NCI-H2107 (cell line): ENCODE measurements at places on chromosomes 3 and 15.
A peak's percentile ranks its signal among the peaks of the same experiment; 100 is the strongest.

DNA sequence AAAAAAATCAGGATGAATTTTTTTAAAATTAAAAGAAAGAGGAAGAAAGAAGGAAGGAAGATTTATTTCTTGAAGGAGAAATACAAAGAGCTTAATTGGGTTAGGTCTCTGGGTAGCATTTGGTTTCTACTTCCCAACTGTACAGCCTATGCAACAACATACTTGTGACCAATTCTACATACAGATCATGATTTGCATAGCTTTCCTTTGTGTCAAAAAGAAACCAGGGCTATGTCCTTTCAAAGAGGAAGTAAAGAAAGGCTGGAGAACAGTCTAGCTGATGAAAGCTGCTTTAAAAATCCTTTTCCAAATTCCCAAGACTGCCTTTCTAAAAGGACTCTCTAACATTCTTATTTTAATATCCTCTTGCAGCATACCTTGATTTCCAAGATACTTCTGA is 6.1 kb upstream of the HGD start:
- no peak for DNase-seq

- DNase-seq, result no peak
Measured at GRCh38 chr3:557972-558371, 361.4 kb downstream of the CHL1 start.

- peak; percentile 42 for DNase-seq
Measured at GRCh38 chr15:95259513-95259912, 1028.2 kb downstream of the MCTP2 start.

DNA sequence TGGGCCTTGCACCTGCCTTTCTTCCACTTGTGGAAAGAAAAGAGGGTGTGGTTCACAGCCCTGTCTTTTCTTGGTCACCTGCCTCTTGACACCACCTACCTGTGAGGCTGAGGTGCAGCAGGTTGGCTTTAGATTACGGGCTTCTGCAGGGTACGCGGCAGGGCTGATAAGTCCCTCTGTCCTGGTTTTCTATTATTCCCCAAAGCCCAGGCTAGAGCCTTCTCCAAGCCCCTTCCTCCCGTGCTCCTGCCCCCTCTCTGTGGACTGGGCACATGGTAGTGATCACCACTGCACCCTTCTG is 44.8 kb upstream of the HACD2 start:
- no peak for DNase-seq

GRCh38 chr15:57635300-57635909 is 43.7 kb downstream of the MYZAP start:
- DNase-seq, result no peak

DNA sequence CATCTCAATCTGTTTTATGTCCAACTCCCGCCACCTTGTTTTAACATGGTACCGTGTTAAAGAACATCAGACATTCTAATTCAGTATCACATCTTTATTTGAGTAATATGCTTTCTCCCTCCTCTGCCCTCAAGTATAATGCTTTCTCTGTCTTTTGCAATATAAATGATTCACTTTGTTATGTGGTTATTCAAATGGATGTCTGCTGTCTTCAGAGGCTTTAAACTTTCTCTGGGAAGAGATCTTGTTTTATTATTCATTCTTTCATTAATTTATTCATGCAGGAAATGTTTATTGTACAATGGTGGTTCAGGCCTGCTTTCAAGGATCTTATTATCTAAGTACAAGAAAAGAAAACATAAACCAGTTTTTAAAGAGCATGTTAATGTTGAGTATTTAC is 57.1 kb downstream of the RAP2B start:
- DNase-seq, result no peak

DNA sequence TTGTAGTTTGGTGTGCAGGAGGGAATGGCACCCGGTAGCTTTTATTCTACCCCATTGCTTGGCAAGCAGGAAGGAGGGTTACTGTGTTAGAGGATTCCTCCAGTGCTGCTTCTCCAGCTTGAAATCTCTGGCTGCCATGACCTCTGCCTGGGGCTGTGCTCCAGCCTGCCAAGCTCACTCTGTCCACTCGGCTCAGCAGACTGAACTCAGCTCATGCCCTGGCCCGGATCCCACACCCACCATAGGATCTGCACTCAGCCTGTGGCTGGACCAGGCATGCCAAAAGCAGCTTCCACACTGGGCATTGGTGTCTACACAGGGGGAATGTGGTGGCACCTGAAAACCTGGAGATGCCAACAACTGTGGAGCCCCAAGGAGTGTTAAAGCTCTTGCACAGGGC is 26.3 kb downstream of the CLDN16 start:
- no peak for DNase-seq

DNA sequence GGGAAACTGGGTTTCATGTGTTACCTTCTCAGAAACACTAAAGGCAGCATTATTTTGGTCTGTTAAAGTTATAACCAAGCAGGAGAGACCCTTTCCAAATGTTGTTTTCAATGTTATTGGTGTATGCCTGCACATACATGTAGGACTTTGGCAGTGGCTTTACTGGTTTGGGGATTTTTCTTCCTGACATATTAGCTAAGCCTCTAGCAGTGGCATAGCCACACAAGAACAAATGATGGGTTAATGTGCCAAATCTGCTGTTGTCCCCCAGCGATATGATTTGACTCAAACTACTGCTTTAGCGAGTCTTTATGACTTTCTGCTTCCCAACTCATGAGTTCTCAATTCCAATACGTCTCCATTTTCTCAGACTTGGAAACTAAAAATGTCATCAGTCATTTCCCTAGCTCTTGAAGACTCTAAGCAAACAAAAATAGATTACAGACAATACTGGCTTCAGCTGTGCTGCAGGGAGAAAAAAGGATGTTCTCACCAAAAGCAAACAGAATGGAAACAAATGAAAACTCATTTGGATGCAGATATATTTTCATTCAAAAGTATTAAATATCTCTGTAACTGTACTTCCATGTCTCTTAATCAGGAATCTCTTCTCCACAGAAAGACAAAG is 29.6 kb downstream of the TPM1 start:
- no peak for DNase-seq

DNA sequence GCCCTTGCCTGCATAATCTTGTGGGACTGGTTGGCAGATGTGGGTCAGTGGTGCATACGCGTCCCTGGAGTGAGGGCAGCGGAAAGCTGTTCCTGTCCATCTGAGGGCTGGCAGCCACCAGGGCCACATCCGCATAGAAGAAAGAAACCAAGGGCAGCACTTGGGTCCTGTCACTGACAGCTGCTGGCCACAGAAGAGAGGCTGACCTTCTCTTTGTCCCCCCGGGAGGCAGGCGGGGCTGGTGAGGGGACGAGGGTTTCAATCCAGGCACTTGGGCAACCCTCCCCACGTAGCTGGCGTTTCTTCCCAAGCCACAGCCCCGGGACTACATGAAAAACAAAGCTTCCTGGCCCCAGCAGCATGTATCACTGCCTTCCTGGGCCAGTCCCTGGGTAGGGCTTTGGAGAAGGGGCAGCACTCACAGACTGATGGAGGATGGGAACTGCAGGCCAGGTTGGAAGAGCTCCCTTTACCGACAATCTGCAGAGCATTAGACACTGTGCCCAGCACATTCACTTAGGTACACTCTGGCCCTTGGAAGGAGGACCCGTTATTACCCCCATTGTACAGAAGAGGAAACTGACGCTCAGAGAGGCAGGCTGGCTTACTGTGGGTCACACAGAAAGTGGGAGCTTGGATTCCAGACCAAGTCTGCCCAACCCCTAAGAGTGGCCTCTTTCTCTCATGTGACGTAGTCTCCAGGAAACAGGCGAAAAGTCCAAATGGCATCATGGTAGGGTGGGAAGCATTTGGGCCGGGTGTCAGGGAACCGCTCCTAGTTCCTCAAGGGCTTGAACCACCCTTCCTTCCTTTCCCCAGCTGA is 78.8 kb upstream of the SLC6A6 start:
- DNase-seq, result no peak

DNA sequence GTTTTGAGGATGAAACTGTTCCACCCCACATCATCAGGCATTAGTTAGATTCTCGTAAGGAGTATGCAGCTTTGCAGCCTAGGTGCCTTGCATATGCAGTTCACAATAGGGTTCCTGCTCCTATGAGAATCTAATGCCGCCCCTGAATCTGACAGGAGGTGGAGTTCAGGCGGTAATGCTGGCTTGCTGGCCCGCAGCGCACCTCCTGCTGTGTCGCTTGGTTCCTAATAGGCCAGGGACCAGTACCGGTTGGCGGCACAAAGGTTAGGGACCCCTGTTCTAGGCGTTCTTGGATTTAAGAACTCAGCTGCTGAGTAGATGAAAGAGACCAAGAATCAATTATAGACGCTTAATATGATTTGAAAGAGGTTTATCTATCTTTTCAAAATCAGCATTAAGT is 595.4 kb downstream of the CADM2 start:
- no peak for DNase-seq

GRCh38 chr3:12154151-12154550 is 4.6 kb downstream of the TIMP4 start:
- no peak for DNase-seq

GRCh38 chr15:100531823-100532327 is 3.1 kb upstream of the CERS3 start:
- DNase-seq, result no peak

DNA sequence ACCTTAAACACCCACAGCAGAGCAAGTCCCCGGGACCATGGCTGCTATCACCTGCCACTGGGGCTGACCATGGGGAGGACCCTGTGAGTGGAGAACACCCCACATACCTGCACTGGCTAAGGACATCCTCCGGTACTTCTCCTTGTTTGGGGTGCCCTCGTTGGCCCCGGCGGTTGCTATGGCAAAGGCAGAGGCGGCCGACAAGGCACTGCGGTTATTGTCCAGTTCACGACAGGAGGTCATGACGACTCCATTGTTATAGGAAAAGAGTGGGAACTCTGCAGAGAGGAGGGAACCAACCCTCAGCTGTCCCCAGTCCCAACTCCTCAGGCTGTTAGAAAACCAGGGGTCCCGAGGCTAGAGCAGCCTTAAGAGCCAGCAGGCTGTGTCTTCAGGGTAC is 54.8 kb upstream of the CTSH start:
- DNase-seq, result no peak

DNA sequence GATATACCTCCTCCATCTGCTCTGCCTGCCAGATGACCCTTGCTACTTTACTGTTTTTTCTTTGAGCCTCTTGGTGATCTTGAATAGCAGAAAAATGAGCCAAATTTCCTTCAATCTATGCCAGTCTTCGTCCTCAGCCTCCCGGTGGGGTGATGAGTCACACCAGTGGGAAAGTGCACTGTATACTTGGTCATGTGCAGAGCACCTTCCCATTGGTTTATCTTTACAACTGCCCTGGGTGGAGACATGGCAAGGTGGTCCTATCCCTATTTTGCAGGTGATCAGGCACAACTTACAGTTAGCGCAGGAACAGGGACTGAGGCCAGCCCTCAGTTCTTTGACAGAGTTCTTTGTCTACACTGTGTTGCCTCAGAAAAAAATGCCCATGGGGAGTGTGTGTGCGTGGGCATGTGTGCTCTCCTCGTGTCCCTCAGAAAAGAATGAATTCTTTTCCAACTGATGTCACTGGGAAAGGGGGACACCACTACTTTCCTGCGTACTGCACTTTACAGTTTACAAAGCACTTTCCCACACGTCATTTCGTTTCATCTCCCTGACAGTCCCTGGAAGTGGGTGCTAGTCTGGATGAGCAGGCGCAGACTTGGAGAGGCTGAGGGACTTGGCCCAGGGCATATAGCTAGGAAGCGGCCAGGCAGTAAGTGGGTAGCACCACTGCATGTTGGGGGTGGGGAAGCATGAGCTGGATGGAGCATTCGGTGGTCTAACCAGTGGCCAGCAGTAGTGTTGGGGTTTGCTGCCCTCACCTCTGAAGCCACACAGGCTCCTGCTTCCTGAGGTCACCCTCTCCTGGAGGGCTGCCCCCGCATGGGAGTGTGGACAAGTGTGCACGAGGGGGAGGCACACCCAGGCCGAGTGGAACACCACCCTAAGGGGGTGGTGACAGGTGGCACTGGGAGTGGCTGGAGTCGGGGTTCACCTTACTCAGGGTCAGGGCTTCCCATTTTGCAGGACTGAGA is 24.1 kb downstream of the SMAD3 start:
- no peak for DNase-seq

- DNase-seq, result no peak
Measured at GRCh38 chr3:72969766-72970165, 26.8 kb upstream of the PPP4R2 start.

DNA sequence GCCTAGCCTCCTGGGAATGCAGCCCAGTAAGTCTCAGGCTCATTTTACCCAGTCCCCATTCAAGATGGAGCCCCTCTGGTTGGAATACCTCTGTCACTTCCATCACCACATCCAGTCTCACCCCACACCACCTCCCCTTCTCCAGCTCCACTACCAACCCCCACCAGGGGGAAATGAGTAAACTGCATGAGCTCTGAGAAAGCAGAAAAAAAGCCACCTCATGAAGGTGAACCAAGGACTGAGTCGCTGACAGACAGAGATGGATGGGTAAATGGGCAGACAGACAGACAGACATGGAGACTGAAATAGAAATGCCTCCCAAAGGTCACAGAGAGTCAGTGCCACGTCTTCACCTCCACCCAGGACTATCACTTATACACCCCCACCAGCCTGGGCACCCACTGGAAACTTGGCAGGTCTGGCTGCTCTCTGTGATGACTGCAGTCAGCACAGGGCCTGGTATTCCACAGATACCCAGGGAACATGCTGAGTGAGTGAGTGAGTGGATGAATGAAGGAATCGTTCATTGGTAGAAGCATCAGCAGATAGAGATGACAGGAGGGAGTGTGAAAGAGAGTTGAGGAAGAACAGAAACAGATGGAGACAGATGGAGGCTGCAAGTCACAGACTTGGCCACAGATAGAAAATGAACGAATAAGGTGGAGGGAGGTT is 4.9 kb upstream of the LOXL1 start:
- DNase-seq, result no peak

DNA sequence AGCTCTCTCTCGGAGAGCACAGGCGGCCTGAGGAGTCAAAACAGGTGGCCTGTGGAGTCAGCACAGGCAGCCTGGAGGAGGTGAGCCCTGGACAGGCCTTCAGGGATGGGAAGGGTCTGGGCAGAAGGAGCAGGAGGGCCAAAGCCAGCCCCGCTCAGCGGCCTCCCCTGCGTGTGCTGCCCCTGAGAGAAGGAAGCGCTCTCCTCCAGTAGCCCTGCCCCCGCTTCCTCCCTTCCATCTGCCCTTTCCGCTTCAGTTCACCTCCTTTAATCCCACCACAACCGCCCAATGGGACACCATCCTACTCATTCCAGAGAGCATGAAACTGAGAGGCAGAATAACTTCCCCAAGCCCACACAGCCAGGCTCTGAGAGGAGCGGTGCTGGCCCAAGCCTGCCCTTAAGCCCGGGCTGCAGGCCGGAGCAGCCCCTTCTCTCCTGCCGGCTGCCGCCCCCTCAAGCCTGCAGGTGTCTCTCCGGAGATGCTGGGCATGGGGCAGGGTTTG is 3.2 kb upstream of the NR2E3 start:
- DNase-seq, result no peak

DNA sequence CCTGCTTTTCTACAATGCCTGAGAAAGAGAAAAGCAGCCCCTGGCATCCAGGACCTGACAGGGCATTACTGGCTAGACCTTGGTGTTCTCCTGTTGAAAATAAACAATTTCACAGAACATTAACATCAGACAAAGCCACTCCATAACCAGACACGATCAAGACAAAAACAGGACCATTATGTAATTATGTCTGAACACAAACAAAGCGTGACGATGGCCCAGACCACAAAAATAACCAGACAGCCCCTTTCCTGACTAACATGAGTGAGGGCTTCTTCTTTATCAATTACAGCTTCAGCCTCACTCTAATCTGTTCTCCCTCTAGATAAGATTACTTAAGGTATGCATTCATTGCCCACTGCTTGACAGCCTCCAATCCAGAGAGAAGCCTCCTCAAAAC is 172.7 kb upstream of the LMCD1 start:
- no peak for DNase-seq

- DNase-seq, result no peak
Measured at GRCh38 chr3:18223974-18224373, 201.2 kb downstream of the SATB1 start.

GRCh38 chr3:130442284-130442683 is 74.7 kb upstream of the COL6A6 start:
- DNase-seq, result no peak

GRCh38 chr3:187621881-187622280 is 48.3 kb downstream of the SST start:
- no peak for DNase-seq
